ENCODE measurements at places on chromosomes 3 and 15. TPM values are rescaled to one million over a fixed set of nuclear protein-coding genes. Genes with fewer than 3 reads are reported as not detected.

- DNase-seq: no peak
These were observed 207.1 kb downstream of the GBE1 start for GRCh38 chr3:81554388-81554787.

- DNase-seq: no peak
These were observed 109.8 kb upstream of the SLC6A11 start for GRCh38 chr3:10706156-10706739.

DNA sequence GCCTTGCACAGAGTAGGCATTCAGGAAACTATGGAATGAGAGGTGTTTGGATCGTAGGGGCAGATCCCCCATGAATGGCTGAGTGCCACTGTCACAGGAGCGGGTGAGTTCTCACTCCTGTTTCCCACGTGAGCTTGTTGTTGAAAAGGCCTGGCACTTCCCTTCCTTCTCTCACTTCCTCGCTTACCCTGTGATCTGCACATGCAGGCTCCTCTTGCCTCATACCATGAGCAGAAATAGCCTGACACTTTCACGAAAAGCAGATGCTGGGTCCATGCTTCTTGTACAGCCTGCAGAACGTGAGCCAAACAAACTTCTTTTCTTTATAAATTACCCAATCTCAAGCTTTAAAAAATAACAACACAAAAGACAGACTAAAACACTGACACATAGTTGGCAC is 55.4 kb downstream of the AGBL1 start:
- DNase-seq: no peak

Gene HRG
- not detected for total RNA-seq

Gene ZMYND10
- total RNA-seq: 1.6 TPM

Gene ABI3BP
- total RNA-seq: not detected

Gene MDFIC2
- total RNA-seq: not detected
